Vagina (tissue), 2 donors: ENCODE measurements at places on chromosomes 5 and 9.

GRCh38 chr5:36407396-36407795, 105.7 kb upstream of the RANBP3L start:
- no peak for DNase-seq

- DNase-seq, result no peak
These were observed 142.6 kb downstream of the SAXO1 start for GRCh38 chr9:18890372-18890771.

DNA sequence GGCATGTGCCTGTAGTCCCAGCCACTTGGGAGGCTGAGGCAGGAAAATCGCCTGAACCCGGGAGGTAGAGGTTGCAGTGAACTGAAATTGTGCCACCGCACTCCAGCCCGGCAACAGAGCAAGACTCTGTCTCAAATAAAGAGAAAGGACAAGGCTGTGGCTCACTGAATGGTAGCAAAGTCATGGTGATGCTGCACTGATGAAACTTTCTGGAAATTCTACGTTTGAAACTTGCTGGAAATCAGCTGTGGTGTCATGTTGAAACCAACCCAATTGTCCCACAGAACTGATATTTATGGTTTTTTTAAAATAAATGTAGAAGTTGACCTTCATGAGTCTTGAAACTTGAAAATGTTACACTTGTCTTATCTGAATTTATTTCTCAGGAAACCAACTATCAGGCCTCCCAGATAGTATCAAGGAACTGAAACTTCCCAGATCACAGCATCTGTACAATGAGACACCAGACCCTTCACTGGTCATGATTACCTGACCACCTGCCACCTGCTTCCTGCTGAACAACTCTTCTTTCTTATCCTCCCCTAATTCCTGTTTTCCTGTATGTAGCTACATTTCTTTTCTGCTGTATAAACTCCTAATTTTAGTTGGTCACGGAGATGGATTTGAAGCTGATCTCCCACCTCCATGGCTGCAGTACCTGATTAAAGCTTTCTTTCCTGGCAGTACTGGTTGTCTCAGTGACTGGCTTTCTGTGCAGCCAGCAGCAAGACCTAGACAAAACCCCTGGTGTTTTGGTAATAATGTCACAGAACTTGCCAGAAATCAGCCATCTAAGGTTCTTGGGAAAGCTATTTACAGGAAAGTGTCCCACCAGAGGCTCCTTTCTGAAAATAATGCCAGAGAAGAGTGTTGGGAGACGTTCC, 5.6 kb upstream of the TBC1D13 start:
- no peak for DNase-seq

DNA sequence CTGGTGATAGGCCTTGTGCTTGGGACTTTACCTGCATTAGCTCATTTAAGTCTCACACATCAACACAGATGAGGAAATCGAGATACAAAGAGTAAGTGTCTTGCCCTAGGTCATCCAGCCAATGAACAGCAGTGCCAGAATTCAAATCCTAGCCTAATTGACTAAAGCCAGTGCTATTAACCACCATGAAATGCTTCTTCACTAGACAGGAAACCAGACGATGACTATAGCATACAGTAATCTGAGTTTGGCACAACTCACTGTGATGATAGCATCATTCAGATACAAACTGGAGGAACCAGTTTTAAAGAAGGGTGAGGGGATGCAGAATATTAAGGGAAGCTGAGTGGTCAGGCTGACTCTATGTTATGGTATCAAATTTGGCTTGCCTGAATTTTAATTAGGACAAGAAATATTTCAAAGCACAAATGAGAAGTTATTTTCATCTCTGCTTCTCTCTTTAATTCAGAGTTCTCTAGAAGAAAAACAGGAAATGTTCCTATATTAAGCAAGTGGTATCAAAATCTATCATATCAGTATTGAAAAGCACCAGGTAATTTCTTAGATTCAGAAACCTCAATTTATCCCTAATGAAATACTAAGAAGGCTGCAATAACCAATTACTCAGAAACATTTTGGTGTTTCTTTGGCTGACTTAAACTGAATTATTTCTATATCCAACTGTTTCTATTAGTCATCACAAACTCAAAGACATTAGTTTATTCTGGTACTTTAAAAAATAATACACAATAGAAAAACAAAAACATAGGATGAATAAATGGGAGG, 147.0 kb upstream of the RASA1 start:
- DNase-seq, result no peak

GRCh38 chr5:31407921-31408693, 123.8 kb downstream of the DROSHA start:
- DNase-seq, result no peak

DNA sequence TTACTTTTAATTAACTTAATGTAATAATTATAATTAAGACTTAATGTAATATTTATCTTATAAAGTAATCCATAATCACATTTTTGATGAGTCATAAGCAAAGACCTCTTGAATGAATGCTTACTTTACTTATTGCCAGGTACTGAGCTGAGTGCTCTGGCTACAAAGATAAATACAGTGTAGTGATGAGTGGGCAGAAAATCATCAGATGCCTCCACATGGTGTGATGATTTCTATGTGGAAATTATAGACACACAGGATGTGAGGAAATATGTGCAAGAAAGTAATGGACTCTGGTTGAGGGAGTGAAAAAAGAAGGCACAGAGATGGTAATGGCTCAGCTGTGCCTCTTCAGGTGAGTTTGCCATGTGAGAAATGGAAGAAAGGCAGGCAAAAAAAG, 422.6 kb upstream of the CD180 start:
- no peak for DNase-seq

- DNase-seq, result no peak
These were observed 273.2 kb downstream of the MAST4 start for GRCh38 chr5:66869347-66869746.

- no peak for DNase-seq
These were observed 13.8 kb downstream of the WHRN start for GRCh38 chr9:114491430-114492003.

DNA sequence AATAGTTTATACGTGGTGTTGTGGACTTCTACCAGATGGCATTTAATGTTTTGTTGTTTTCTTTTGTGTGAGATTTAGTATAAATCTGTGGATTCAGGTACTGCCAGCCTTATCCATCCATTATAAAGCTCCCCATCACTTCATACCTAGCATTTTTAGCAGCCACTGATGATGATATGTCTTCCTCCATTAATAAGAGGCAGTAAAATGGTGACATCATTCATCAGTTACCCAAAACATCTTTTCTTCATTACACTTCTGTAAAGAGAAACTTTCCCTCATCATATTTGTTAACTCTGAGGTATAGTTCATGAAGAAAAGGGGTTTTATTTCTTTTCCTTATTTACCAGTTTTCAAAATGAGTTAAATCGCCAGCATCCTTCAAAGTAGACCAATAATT, 19.4 kb downstream of the CHD1 start:
- DNase-seq, result no peak

- no peak for DNase-seq
These were observed 17.7 kb downstream of the SLC28A3 start for GRCh38 chr9:84322828-84323227.

GRCh38 chr5:171306781-171307591, 2.1 kb upstream of the TLX3 start:
- DNase-seq, result no peak

- DNase-seq, result peak; percentile 58
These were observed 210.8 kb downstream of the TSSK1B start for GRCh38 chr5:113223831-113224604.

GRCh38 chr5:17012289-17012688, 76.2 kb upstream of the MYO10 start:
- DNase-seq, result no peak

DNA sequence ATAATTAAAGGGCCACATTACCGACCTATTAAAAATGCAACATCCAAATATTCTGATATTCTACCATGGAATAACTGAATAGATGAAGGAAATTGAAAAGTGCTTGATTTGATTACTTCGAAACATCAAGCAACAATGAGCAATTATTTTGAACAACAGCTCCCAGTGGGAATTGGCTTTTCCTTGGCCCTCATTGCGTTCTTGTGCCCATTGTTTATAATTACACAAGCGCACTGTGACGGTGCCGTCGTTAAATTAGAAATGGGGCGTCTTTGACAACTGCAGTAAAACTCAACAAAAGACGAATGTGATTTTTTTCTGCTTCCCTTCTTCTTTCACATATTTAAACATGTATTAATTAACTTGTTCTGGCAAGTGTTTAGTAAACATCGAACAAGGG, 61.6 kb downstream of the CDH6 start:
- no peak for DNase-seq

DNA sequence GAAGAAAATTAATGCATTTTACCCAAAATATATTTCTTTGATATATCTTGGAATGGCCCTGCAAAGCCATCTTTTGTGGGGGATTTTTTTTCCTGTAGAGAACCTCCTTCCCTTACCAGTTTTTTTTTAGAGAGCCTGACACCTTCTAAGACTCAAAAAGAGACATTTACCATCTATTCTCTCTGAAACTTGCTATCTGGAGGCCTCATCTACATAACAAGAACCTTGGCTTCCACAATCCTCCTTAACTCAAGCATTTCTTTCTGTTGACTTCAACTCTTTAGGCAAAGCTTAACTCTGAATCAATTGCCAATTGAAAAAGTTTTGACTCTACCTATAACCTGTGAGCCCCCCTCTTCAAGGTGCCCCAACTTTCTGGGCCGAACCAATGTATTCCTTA, 6.2 kb downstream of the SLC45A2 start:
- no peak for DNase-seq

DNA sequence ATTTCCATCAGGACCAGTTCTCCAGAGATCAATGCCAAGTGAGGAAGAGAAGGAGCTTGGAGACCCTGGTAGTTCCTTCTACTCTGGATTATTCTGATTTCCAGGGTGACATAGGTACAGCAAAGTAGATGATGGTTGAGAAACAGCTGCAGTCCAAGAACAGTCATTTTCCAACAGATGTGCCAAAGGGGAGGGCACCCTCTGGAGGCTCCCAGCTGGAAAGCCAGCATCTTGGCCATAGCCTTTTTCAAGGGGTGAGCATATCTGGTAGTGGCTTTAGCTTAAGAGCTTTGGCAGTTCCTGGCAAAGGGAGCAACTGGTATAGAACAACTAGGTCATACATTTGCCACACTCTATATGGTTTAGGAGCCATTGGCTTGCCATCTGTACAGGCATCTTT, 492.7 kb downstream of the RASEF start:
- no peak for DNase-seq

DNA sequence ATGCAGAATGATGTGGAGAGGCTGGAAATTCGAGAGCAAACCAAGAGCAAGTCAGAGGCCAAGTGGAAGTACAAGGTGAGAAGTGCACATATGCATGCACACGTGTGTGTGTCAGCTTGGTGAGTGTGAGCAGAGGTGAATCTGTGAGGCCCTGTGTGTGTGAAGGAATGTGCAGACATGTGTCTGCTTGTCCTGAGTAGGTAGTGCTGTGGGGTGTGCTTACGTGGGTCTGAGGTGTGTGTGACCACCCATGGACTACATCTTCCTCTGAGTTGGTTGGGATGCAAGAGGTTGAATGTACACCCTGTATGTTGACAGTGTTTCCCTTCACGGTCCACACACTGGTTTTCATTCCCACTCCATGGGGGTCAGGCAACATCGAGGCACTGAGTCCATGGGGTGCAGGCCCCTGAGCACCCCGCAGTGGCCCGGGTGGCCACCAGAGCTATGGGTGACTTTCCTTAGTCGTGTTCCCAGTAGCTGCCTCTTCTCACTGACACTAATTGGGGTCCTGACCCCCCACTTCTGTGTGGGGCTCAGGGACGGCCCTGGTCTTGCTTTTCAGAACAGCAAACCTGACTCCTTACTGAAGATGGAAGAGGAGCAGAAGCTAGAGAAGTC, 86.7 kb downstream of the PHF2 start:
- no peak for DNase-seq

- no peak for DNase-seq
These were observed 392.7 kb downstream of the CDH9 start for GRCh38 chr5:26645659-26646058.
